Activated T-helper 1 cell treated with anti-CD3 and anti-CD28 coated beads, Interleukin-2, amount 50 U/mL, for 16 hours (primary cell): ENCODE measurements at places on chromosomes 7 and 10.

- DNase-seq = no peak
Observed at GRCh38 chr10:70906953-70907636, 18.7 kb upstream of the PCBD1 start.

GRCh38 chr10:43869669-43870322 is 221.1 kb upstream of the ZNF32 start:
- DNase-seq = no peak

- DNase-seq = no peak
Observed at GRCh38 chr7:98217623-98218582, 6.7 kb downstream of the BHLHA15 start.

DNA sequence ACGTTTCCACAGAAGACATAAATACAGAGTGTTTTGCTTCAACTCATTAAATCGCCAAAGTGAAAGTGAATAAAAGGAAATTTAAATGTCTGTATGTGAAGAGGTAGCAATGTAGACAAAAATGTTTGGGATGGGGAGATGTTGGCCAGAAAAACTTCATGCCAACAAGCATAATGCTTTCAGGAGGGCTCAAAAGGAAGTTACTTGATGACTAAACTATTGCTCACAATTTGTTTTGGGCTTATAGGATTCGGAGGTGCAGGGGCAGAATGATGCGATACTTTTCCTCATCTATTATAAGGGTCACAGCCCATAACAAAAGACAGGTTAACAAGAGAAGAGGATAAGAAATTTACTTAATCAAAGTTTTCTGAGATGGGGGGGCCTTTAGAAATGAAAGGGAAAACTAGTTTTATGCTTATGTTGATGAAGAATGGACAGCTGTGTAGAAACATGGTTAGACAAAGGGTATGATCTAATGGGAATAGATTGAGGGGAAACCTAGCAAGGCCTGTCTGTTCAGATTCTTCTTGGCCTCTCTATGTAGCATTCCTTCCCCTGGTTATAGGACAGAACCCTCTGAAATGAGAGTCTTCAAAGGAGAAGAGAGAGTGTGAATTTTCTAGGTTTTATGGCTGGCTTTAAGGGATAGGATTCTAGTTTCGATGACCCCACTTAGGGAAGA is 898.6 kb downstream of the LRMDA start:
- no peak for DNase-seq

GRCh38 chr10:128469515-128469914 is 343.3 kb upstream of the MKI67 start:
- no peak for DNase-seq

DNA sequence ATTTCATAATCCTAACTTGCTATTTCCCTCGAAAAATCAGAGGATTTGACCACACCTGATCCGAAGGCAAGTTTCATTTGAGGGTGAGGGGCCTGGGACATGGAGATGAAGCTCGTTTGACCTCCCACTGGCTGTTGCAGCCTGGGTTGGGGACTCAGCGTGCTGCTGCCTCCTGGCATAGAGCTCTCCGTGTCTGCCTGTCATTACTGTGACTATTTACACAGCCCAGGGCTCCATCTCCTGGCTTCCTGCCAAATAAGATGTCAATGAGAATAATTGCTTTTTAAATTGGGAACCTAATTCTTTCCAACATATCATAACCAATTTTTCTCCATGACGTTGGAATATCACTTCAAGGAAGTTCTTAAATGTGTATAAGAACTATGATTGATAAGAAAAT is 139.3 kb upstream of the COBL start:
- no peak for DNase-seq

DNA sequence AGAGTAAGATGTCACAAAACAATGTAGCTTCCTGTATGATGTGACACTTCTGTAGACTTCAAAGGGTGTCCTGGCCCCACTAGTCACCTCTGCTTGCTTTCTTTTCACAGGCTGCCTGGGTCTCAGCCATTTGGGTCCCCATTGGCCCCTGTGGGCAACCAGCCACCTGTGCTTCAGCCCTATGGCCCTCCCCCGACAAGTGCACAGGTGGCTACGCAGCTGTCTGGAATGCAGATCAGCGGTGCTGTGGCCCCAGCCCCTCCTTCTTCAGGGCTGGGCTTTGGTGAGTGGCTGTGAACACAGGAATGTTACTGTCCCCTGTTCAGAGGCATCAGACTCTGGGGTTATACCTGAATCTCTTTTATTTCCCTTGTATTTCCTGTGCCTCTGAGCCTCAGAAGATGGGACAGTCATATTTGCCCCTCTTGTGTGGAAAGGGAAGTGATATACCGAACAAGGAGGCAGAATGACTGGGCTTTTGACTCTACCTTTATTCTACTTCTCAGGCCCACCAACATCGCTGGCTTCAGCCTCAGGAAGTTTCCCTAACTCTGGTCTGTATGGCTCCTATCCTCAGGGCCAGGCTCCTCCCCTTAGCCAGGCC is 15.4 kb downstream of the SEC24C start:
- DNase-seq = no peak

DNA sequence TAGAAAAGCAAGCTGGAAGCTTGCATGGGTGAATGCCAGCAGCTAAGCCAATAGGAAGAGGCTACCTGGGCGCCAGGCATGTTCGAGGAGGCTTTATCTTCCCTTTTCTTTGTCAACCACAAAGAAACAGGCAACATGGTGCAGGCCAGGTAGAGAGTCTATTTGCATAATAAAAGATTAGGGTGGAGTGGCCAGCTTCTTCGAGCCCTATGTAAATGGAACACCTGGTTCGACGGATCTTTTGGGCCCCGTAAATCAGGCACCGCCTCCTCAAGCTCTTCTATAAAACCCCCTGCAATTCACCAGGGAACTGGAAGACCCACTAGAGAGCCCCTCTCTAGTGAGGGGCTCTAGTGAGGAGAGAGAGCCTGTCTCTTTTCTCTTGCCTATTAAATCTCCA is 1106.2 kb upstream of the CELF2 start:
- DNase-seq = no peak

DNA sequence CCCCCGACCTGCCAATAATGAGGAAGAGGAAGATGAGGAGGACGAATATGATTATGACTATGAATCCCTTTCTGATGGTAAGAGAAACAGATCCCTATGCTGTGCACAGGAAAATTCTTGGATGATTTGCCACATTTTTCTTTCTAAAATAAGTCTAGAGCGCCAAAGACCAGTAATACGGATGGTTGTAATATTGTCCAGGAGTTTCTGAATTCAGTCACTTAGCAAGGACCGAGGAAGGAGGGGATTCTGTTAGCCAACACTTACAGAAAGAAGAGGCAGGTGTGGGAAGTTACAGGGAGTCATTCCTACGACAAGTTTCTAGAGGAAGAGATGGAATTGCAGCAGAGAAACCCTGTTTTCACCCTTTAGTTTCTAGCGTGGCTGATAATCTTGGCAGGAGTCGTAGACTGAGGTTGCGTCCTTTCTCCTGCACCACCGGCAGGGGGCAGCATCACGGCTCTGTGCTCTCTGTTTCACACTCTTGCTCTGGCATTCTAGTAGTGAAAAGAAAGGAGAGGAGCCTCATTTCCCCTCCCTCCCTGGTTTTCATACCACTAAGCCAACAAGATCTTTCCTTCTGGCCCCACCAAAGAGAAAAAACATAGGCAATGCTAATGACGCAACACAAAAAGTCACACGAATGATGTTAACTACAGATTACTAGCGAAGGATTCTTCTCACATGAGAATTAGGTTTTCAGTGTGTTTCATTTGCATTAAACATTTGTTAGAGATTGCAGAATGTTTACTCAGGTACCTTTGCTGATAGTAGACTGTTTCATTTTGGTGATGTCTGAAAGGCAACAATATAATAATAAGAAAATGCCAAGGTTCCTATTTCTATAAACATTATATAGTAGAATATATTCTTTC is 82.7 kb downstream of the NOC3L start:
- DNase-seq = peak; percentile 25

GRCh38 chr10:30778769-30779168 is 149.2 kb upstream of the LYZL2 start:
- no peak for DNase-seq

DNA sequence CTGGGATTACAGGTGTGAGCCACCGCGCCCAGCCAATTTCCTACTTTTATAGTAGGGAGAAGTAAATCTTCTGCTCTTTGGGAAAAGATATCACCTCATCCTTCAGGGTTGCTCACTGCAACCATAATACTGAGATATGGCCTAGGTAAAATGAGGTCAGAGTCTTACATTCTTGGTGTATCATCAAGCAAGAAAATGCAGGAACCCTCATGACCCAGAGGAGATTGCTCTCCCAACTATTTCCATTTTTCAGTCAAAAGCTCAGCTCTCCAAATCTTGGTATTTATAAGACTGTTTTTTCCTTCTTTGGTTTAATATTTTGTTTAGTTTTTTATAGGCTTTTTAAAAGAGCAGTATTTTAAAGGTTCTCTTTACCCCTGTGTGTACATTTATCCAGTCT is 20.9 kb upstream of the PHYHIPL start:
- DNase-seq = no peak
